ENCODE measurements at places on chromosomes 12 and 14.

DNA sequence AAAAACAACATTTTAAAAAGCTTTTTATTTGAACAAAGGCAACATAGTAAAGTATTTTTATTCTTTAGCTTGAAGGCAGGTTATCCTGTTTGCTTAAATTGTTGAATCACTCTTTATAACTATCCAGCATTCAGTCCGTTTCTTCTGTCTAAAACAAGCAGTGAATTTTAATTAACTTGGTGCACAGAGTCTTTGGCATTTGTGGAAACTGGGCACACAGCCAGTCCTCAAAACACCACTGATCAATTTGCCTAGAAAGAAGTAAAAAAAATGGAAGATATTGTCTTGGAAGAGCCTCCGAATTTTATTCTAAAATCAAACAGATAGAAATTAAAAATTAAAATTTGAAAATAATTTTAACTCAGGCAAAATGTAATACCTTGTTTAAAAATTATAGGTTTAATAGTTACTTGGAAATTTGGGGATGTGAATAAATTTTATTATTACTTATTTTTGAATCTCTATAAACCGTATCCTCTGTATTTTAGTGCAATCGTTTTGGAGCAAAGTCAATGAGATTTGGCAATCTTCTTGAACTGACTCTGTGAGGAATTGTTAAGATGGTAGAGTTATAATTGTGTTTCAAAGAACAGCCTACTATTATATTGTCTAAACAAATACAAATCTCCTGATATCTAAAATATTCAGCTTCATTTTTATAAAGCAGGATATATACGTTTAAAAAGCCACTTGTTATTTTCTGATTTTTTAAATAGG, 927.0 kb downstream of the SLC16A7 start:
- no peaks in the 10 kb centered on the region for H3K4me1 ChIP-seq
- no peak overlapping the region for H3K4me3 ChIP-seq
- no peak overlapping the region for H3K27ac ChIP-seq
- H3K27me3 ChIP-seq = no peaks in the 10 kb centered on the region

DNA sequence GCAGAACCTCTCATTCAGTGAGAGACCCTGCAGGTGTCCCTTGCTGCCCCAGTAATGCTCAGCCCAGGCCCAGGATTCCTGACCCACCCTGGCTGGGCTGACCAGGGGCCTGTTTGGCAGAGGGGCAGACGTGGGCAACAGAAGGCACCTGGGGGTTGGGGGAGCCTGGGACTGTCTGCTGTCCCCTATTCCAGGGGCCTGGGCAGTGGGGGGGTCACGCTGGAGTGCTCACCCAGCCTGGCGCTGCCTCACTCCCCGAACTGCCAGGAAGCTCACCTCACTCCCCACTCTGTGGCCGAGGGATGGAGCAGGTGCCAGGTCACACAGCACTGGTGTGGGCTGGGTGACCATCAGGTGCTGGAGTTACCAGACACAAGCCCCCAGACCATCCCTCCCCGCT, 22.6 kb upstream of the NUDT14 start:
- H3K27ac ChIP-seq = no peak overlapping the region
- H3K36me3 ChIP-seq = no peaks in the 10 kb centered on the region
- H3K4me1 ChIP-seq = peaks cover 41% of the 10 kb centered on the region
- no peak for DNase-seq
- H3K4me3 ChIP-seq = no peak overlapping the region

DNA sequence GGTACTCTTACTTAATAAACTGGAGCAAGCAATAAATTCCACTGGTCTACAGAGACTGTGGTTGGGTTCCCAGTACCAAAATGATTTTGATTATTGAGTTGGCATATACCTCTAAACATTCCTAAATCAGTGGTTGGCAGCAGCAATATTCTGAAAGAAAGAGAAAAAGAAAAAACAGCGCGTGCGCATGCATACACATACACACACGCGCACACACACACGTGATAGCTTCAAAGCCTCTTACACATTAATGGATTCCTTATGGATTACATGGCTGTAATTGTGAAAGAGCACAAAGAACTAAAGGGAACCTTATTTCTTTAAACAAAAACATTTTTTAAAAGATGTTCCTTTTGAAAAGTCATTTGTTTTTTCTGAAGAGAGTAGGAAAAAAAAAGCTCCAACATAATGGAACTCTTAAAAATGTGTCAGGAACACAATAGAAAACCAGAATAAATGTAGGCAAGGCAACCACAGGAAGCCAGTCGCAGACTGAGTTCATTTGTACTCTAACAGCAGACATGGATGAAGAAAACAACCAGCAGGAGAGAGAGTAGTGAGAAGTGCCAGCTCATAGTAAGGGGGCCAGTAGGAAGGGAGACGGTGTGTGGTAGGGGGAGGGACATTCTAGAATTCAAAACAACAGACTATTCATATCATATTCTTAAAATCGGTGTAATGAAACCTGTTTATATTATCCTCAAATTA, 80.0 kb downstream of the DRAM1 start:
- H3K4me3 ChIP-seq = no peak overlapping the region
- H3K4me1 ChIP-seq = no peaks in the 10 kb centered on the region
- DNase-seq = no peak

DNA sequence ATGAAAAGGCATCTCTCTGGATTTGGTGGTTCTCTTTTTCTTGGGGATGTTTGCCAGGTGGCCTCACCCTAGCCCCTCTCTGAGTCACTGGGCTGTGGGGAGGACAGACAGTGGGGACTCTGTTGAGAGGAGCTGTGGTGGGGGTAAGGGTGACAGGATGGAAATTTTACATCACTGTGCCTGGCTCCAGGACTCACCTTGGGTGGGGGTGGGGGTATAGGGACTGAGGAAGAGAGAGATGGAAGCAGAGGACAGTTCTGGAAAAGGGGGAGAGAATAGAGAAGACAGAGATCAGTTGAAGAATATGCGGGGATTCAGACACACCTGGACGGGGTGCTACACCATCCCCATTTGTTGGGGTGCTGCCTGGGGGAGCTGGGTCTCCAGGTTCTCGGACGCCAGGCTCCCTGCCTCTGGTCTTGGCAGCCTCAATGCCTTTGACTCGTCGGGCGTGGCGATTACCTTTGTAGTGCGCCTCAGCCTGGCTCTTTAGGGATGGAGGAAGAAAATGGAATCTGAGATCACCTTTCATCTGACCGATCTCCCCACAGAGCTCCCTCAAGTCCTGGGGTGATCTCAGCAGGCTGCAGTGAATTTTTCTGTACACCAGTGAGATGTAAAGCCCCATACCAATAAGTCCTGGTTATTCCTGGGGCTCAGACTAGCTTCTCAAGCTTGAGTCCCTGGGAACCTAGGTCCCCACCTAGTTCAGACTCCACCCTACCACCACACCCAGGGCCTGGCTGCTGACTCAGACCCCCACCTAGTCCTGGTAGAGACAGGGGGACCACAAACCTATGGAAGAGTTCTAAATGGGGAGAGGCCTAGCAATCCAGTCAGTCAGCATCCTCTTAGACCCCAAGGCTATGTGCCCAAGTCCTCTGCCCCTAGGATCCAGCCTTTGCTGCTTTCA, 9.6 kb upstream of the GPR84 start:
- no peak for DNase-seq
- peaks cover 31% of the 10 kb centered on the region for H3K4me1 ChIP-seq
- no peak overlapping the region for H3K4me3 ChIP-seq
- H3K27ac ChIP-seq = peak overlapping the region; percentile 26

DNA sequence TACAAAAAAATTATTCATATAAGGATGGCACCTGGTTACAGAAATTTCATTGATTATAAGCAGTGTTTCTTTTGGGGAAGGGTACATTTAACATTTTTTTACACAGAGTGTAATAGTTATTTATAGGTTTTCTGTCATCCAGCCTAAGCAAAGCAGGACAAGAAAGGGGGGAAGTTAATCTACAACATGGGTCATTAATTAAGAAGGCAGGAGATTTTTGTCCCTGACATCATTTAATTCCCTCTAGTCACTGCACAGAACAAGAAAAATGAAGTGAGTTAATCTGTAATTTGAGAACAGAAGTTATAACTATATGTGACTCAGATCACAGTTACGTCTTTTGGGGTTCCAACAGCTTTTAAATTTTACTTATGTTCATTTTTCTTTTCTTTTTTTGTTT, 173.4 kb downstream of the PTPRO start:
- no peak overlapping the region for H3K27ac ChIP-seq
- H3K4me3 ChIP-seq = no peak overlapping the region
- H3K27me3 ChIP-seq = peaks cover 11% of the 10 kb centered on the region
- DNase-seq = no peak
- H3K4me1 ChIP-seq = no peaks in the 10 kb centered on the region

DNA sequence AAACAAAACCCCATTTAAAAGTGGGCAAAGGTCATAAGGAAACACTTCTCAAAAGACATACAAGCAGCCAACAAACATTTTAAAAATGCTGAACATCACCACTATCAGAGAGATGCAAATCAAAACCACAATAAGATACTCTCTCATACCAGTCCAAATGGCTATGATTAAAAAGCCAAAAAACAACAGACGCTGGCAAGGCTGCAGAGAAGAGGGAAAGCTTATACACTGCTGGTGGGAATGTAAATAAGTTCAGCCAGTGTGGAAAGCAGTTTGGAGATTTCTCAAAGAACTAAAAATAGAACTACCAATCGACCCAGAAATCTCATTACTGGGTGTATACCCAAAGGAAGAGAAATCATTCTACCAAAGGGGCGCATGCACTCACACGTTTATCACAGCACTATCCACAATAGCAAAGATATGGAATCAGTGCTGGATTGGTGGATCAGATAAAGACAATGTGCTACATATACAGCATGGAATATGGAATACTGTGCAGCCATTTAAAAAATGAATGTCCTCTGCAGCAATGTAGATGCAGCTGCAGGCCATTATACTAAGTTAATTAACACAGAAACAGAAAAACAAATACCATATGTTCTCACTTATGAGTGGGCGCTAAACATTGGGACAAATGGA, 102.1 kb upstream of the DAAM1 start:
- no peaks in the 10 kb centered on the region for H3K4me1 ChIP-seq
- no peaks in the 10 kb centered on the region for H3K36me3 ChIP-seq
- no peak for DNase-seq

GRCh38 chr14:30876692-30877091, 2.3 kb downstream of the COCH start:
- H3K4me3 ChIP-seq = no peak overlapping the region
- H3K36me3 ChIP-seq = peaks cover 2% of the 10 kb centered on the region
- H3K27me3 ChIP-seq = peaks cover 40% of the 10 kb centered on the region
- H3K27ac ChIP-seq = no peak overlapping the region

DNA sequence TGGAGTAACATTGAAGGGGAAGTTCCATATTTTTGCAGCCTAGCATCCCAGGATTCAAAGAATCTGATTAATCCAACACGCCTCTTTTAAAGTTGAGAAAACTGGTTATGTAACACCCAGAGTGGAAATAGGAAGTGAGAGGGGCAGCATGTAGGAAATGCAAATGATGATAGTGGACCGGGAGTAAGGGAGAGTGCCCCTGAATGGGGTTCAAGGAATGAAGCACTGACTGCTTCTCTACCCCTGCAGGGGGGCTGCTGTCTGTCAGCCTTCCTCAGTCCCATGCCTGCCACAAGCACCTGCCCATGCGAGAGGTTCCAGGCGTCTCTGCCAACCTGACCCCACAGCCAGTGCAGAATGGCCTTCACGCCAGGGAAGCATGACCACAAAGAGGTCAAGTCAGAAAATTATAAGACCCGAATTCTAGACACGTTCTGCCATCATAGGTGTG, 126.5 kb upstream of the CCND2 start:
- peaks cover 20% of the 10 kb centered on the region for H3K36me3 ChIP-seq
- H3K27ac ChIP-seq = peak overlapping the region; percentile 89
- no peak for DNase-seq
- H3K4me1 ChIP-seq = peaks cover 94% of the 10 kb centered on the region
- no peaks in the 10 kb centered on the region for H3K27me3 ChIP-seq

DNA sequence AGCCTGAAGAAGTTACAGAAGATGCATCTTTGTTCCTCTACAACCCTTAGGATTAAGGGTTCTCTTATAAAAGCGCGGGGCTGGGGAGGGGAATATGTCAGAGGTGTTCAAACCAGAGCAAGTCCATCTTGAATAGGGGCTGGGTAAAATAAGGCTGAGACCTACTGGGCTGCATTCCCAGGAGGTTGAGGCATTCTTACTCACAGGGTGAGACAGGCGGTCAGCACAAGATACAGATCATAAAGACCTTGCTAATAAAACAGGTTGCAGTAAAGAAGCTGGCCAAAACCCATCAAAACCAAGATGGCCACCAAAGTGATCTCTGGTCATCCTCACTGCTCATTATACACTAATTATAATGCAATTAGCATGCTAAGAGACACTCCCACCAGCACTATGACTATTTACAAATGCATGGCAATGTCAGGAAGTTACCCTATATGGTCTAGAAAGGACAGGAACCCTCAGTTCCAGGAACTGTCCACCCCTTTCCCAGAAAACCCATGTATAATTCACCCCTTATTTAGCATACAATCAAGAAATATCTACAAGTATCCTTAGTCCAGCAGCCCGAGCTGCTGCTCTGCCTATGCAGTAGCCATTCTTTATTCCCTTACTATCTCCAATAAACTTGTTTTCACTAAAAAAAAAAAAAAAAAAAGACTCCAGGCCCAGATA, 108.1 kb upstream of the FOXN3 start:
- no peak overlapping the region for H3K27ac ChIP-seq
- H3K4me3 ChIP-seq = no peak overlapping the region
- H3K36me3 ChIP-seq = peaks cover 47% of the 10 kb centered on the region
- H3K27me3 ChIP-seq = no peaks in the 10 kb centered on the region

- no peaks in the 10 kb centered on the region for H3K4me1 ChIP-seq
- H3K27me3 ChIP-seq = no peaks in the 10 kb centered on the region
- H3K4me3 ChIP-seq = no peak overlapping the region
- DNase-seq = no peak
- H3K36me3 ChIP-seq = no peaks in the 10 kb centered on the region
Measured at GRCh38 chr14:78644824-78645559, 474.8 kb downstream of the NRXN3 start.

GRCh38 chr12:129193263-129193871, 340.1 kb downstream of the GLT1D1 start:
- no peaks in the 10 kb centered on the region for H3K4me1 ChIP-seq
- DNase-seq = peak; percentile 24
- H3K27ac ChIP-seq = no peak overlapping the region
- H3K27me3 ChIP-seq = no peaks in the 10 kb centered on the region
- no peak overlapping the region for H3K4me3 ChIP-seq

DNA sequence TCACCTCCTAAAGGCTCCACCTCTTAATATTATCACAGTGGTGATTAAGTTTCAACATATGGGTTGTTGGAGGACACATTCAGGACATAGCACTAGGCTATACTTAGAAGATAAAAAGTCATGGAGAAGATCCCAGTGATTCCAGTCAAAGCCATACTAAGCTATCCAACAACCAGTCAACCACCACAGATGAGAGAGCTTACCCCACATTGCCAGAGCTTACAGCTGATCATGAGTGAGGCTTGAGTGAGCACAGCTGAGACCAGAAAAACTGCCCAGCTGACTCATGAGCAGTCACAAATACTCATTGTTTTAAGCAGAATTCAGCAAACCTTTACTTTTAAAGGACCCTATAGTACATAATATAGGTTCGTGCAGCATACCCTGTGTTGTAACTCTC, 85.1 kb downstream of the DRAM1 start:
- no peak overlapping the region for H3K4me3 ChIP-seq
- H3K27ac ChIP-seq = no peak overlapping the region
- no peak for DNase-seq

- H3K27me3 ChIP-seq = peaks cover 9% of the 10 kb centered on the region
- peaks cover 21% of the 10 kb centered on the region for H3K4me1 ChIP-seq
- no peak overlapping the region for H3K27ac ChIP-seq
Measured at GRCh38 chr12:12564911-12565310, 2.2 kb upstream of the DUSP16 start.
